Osteoblast (primary cell): ENCODE measurements at places on chromosomes 12 and 14.

GRCh38 chr12:75890660-75891059 lies 140.9 kb downstream of the PHLDA1 start:
- no peak for DNase-seq

GRCh38 chr14:84797326-84797725 lies 732.6 kb upstream of the FLRT2 start:
- no peak for DNase-seq

DNA sequence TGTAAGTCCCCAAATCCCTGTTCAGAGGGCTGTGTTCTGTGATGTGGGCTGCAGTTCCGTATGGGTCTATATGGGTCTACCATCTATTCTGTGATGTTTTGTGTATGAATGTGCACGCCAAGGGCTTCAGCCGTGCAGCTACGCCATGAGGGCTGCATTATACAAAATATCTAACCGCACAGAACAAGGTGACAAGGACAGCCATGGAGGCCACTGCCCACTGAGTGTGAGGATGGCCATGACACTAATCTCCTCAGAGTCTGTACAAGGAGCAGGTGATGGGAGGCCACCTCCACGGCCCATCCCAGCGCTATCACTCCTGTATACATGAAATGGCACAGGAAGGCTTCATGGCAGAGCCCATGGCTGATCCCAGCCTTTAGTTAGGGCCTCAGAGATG lies 102.0 kb downstream of the DICER1 start:
- no peak for DNase-seq

DNA sequence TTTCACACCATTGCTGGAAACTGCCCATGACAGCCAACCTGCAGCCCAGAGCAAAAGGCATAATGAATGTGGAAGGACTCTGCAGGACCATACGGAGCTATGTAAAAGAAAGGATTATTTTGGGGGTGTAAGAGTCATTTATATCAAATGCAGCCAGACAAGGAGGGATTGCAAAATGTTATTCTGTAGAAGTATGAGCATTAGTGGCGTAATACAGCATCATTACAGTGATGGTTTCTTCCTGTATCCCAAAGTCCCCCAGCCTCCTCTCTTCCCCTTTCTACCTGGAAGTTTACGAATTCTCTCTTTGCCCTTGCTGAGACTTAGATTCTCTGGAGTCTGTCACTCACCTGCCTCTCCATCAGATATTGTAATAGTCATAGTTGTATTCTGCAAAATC lies 89.9 kb downstream of the BORCS5 start:
- DNase-seq: no peak

DNA sequence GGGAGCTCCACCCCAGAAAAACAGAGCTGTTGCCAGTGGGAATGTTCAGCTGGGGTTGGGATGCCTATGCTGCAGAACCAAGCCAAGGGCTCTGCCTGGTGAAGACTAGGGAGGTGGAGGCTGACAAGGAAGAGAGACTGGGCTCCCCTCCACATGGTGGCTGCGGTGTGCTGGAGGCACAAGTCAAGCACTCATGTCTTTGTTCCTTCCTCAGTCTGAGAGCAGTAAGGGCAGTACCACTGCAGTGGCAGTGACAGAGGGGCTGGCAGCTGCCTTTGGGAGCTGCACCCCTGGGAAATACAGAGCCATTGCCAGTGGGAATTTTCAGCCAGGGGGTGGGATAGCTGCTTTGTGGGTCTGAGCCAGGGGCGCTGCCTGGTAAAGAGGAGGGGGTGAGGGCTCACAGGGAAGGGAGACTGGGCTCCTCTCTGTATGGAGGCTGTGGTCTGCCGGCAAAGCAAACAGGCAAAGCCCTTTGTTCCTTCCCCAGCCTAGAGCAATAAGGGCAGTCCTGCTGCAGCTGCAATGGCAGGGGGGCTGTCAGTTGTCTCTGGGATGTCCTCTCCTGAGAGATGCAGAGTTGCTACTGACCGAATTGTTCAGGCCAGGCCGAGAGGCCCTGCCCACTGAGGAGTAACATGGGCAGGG lies 255.9 kb downstream of the RAD51B start:
- no peak for DNase-seq

GRCh38 chr14:81889529-81889928 lies 355.9 kb upstream of the SEL1L start:
- DNase-seq: no peak
